Stimulated activated CD8-positive, alpha-beta memory T cell treated with anti-CD3 and anti-CD28 coated beads, Interleukin-7, amount 100 ng/mL, for 24 hours (primary cell): ENCODE measurements at places on chromosomes 7 and 10.

- no peak for DNase-seq
These were observed 202.1 kb downstream of the TNS3 start for GRCh38 chr7:47379629-47380324.

- no peak for DNase-seq
These were observed 58.2 kb upstream of the DNAAF5 start for GRCh38 chr7:668139-668931.

- DNase-seq, result no peak
These were observed 44.4 kb upstream of the AMPH start for GRCh38 chr7:38675494-38676106.

GRCh38 chr7:151068069-151068773 lies 8.8 kb downstream of the SLC4A2 start:
- DNase-seq, result no peak

- no peak for DNase-seq
These were observed 285.9 kb upstream of the YAE1 start for GRCh38 chr7:39280337-39280736.

GRCh38 chr7:98617960-98618418 lies 904 bp downstream of the NPTX2 start:
- no peak for DNase-seq

DNA sequence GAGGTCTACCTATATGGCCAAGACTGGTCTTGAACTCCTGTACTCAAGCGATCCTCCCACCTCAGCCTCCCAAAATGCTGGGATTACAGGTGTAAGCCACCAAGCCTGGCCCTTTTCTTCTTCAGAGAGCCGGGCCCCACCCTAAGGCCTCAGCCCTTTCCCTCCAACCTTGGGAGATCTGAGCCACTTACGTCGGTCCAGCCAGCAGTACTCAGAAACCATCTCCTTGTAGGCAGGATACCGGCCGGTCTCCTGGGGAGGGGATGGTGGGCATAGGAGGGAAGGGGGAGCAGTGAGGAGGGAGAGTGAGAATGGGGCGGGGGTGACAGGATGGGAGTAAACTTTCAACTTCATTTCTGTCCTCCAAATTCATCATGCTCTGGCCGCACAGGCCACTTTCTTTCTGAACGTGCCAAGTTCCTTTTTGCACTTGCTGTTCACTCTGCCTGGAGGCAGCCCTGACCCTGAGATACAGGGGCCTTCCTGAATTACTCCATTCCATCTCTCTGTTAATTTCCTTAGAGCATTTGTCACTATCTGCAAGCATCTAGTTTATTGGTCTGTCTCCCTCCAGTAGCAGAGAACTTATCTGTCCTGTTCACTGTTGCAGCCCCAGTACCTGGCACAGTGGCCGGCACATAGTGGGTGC lies 10.4 kb downstream of the PDZD7 start:
- no peak for DNase-seq

GRCh38 chr7:95687759-95688343 lies 84.5 kb upstream of the DYNC1I1 start:
- no peak for DNase-seq

DNA sequence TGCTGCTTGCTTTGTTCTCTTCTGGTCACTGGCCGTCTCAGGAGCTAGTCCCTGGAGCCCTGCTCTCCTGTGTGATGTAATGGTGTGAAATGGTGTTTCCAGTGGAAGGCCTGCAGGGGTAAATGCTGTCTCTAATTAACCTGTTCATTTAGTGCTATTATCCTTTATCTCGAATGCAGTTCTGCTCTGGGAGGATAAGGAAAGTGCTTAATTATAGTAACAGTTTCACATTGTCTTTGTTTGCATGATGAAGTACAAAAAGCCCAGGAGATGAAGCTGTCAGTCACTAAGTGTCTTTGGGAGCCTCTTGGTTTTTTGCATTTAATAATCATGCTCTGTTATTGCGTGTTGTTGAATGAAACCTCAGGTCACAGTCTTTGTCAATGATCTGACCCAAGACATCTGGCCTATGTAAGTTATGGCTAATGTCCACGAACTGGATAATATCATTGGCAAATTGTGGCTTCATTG lies 755.3 kb upstream of the GALNT17 start:
- DNase-seq, result no peak

DNA sequence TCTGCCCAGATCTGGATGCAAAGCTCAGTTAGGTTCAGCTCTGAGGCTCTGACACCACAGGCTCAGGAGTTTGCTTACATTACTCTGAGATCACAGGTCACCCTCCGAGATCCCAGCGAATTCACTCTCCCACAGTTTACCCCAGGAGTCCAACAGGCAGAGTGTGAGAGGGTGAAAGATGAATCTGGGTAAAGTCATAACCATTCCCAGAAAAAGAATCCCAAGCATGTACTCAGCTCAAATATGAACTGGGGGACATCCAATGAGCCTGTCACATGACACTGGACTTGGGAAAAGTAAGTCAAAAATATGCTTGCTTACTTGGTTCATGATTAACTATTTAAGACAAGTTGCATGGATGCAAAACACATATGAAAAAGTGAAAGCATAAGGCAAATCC lies 110.3 kb upstream of the ARID5B start:
- DNase-seq, result no peak

- no peak for DNase-seq
These were observed 46.3 kb upstream of the ELMO1 start for GRCh38 chr7:37494926-37495325.

GRCh38 chr7:13933536-13933935 lies 55.9 kb downstream of the ETV1 start:
- DNase-seq, result no peak

DNA sequence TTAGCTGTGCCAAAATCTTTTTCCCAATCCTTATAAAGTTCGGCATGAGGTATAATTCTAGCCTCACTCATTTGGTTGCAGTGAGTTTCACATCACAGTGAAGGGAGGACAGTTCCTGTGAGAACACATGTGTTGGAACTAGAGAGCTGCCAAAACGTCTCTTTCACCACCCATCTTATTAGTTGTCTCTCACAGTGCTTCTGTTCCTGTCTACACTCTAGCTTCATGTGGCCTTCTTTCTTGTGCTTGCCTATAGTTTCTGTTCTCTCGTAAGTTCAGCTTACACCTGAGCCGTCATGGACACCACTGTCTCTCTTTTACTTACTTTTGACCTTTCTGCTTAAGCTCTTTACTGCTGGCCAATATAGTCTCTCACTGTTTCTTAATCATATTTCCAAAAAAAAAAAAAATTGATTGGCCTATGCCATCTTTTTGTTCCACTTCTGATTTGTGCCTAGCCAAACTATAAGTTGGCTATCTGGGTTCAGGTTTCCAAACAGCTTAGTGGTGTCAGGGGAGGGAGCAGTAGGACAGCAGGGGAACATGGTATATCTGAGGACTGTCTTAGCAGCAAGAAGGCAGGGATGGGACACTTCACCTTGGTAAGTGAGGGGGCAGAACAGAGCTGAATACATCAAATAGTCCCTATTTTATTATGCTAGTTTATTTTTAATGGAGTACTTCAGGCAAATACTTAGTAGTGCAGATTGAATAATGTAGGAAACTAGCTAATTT lies 38.0 kb downstream of the ZNRF2 start:
- no peak for DNase-seq

- DNase-seq, result no peak
These were observed 94.9 kb upstream of the EEPD1 start for GRCh38 chr7:36058020-36058592.

GRCh38 chr10:54194806-54195205 lies 606.2 kb downstream of the PCDH15 start:
- DNase-seq, result no peak

DNA sequence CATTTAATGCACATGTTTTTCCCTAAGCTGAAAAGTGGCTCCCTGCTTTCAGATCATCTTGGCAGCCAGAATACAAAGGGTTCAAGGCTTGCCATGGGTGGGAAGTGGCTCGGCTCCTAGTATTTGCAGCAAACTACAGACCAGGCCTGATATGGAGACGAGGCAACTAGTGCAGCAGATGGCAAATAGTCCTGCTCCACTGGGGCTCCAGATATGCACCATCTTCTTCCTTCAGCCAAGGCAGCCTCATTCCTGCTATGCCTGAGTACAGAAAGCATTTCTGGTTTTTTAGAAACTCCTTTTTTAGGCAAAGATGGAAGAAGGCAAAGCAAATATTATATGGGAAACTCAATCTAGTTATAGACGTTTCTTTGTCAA lies 23.9 kb downstream of the LRRC4 start:
- DNase-seq, result no peak

- DNase-seq, result no peak
These were observed 70.3 kb upstream of the LOXL4 start for GRCh38 chr10:98338318-98338717.

DNA sequence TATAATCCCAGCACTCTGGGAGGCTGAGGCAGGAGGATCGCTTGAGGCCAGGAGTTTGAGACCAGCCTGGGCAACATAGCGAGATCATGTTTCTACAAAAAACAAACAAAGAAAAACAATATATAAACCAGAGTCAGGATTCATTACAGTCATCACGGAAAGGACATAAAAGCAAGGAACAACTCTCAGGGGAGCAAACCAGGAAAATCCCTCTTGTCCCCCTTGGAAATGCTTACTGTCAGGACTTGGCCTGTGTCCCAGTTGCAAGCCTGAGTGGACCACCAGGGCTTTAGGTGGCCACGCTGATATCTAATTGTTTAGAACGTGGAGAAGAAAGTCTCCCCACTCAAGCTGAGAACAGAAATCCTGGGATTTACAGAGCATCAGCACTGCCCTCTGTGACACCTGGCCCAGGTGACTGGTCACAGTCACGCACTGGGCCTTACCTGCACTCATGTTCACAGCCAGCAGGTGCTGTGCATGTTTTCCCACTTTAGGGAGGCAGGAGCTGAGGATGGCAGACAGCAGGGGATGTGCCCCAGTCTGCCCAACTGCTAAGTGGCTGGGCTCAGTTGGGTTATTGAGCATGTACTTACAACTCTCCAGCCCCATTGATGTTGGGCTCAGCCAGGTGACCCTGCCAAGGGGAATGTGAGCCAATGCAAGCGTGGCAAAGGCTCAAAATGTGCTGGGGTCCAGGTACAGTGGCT lies 60.9 kb downstream of the TMEM130 start:
- DNase-seq, result no peak

DNA sequence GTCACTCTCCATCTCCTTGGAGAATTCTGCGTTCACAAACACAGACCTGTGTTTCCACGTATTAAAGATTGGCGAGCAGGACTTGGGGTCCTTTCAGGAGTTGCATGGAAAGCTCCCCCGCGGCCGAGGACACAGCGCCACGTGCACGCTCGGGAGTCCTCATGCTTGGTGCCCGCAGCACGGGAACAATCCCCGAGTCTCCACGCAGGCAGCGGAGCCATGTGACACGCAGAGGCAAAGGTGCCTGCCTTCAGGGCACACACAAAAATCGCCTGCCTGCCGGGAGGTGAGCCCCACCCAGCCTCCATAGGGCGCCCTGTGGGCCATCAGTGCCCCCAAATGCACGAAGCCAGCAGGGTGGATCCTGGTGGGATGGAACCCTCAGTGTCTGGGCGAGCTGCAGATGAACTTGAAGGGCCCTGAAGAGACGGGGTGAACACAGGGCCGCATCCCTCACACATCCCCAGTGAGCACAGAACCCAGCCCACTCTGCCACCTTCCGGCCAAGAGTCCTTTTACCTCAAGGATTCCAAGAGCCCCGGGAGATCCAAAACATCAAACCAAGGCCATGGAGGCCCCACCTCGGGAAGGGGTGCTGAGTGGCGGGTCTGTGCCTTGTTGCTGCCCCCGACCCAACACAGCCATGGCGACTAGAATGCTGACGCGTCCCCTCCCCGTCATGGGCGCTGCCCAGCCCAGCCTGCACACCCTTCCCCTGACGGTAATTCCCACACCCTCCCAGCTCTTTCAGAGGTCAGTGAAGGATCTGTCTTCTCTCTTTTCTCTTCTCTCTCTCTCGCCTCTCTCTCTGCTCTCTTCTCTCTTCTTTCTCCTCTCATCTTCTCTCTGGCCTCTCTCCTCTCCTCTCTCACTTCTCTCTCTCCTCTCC lies 55.9 kb downstream of the CFAP46 start:
- no peak for DNase-seq

- no peak for DNase-seq
These were observed 106.3 kb downstream of the ANK3 start for GRCh38 chr10:60283397-60283796.

DNA sequence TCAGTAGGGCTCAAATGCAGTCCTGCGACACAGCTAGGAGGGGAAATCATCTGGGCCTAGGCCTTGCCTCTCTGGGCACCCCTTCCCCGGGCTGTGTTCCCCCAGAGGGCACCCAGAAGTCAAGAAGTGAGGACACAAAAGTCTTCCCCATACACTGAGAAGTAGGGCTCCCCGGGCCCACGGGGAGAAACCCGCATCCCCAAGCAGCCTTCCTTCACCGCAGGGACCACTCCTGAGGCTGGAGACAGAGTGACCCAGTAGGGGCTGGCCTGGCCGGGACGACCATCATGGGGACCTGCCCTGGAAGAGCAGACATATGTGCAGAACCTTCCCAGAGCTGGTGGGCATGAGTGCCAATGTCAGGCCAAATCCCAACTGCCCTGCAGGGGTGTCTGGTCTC lies 163.5 kb downstream of the GFRA1 start:
- no peak for DNase-seq

GRCh38 chr7:99618726-99619125 lies 2.0 kb downstream of the ZSCAN25 start:
- DNase-seq, result no peak

GRCh38 chr10:98478430-98479222 lies 31.9 kb upstream of the HPS1 start:
- DNase-seq, result no peak

GRCh38 chr10:1119501-1119900 lies 63.3 kb downstream of the WDR37 start:
- DNase-seq, result no peak

DNA sequence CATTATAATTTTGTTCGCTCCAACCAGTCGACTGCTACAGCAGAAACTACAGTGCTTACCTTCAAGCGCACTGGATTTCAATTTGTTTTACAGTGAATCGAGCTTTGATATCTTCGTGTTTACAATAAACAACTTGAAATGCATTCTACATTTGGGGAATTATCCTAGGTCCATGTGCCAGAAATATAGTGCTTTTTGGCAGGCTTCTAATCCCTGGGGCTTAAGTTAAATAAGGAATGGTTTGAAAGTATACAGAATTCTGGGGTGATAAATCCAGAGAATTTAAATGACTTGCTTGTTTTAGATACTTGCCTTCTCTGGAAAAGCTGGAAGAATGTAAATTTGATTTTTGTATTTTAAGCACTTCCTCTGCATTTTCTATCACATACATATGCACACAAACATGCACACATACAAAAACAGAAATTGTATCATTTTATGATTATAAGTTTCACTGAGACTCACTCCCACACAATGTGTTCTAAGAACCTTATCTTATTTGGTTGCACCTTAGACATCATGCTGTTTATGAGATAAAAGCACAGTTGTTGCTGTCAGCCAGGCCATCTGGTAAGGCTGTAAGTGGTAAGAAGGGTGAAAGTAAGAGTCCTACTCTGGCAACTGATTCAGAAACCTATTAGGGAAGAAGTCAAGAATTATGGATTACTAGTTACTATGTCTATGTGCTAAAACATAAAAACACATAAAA lies 347.2 kb upstream of the KCND2 start:
- no peak for DNase-seq

GRCh38 chr10:113169853-113170460 lies 219.9 kb downstream of the TCF7L2 start:
- DNase-seq, result no peak

- DNase-seq, result no peak
These were observed 22.1 kb downstream of the GNA12 start for GRCh38 chr7:2821842-2822507.

GRCh38 chr7:42831718-42832522 lies 80.0 kb downstream of the C7orf25 start:
- no peak for DNase-seq
